Thyroid gland (tissue), 4 donors: ENCODE measurements at places on chromosomes 2 and 18.

GRCh38 chr18:22856870-22857269, 76.3 kb upstream of the RBBP8 start:
- peak; percentile 8 for DNase-seq

- DNase-seq, result no peak
These were observed 2.8 kb upstream of the PPP4R3B start for GRCh38 chr2:55620123-55620779.

- no peak for DNase-seq
These were observed 21.6 kb upstream of the OTX1 start for GRCh38 chr2:63029058-63029457.

DNA sequence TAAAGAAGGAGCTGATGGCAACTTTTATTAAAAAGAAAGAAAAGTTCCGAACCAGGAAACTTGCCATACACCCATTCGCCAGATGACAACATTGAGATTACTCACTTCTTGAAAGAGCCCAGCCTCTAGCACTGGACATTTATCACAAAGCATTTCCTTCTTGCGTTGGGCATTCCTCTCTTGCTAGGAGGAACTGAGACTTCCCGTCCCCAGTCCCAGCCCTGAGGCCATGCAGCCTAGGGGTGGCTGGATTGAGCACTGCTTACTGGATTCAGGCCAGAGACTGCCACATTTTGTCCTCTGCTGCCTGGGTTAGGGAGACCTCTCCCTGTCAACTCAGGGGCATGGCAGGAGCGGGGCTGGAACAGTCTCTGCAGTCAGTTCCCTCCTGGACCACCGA, 80.1 kb downstream of the SDC1 start:
- DNase-seq, result no peak

DNA sequence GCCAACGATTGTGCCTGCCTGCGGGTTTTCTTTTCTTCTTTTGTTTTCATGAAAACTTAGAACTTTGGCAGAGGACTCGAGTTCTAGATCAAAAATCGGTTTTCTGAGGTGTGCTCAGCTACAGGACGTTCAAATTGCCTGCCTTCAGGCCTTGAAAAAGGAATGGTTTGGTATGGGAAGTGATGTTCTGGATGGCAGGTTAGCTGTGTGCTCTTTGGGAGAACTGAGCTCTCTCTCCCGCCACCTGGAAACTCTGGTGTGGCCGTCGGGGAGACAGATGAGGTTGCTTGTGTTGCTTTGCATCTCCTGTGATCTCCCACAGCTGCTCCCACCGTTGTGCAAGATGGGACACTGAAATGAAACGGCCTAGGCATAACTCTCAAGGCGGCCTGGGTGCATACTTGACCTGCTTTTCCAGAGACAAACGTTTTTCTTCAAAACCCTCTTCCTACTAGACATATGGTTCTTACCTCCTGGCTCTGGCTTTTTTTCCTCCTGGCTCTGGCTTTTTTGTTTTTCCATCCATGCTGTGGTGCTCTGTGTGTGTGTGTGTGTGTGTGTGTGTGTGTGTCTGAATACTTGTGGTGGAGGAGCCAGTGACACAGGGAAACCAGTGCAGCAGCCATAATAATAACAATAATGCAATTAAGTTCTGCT, 2.0 kb downstream of the FMNL2 start:
- peak; percentile 56 for DNase-seq

GRCh38 chr2:28339516-28340175, 53.0 kb upstream of the FOSL2 start:
- DNase-seq, result no peak

DNA sequence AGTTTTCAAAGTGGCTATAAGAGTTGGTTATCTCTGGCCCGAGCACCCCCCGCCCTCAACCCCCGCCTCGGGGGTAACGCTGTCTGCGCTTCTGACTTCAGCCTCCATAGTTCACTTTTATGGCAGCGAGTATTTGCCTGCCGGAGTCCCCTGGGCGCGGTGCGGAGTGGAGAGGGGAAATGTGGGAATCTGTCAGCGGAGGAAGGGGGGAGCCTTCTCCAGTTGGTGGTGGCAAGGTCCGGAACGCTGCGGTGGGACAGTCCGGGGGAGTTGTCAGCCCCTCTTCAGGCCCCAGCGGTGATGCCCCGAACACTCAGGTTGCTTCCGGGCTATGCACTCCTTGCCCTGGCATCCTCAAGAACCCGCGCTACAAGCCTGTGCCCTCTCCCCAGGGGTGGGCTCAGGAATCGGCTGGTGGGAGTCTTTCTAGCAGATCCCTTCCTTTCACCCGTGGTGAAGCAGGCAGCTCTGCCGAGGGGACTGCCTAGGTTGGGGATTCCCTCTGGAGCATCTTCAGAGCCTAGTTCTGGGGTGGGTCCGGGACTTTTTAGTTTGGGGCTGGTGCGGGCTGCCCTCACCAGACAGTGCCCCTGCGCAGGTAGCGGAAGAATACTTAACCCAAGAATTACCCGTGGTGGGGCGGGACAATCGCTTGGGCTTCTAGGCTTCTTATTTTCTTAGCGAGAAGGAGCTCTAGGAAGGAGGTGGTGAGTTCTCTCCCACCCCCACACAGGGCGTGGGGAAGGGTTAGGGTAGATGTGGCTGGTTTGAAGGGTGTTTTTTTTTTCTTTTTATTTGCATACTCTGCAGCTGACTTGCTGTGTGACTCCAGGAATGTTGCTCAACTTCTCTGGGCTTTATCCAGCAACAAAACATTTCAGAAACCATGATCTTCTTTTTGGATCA, 1.6 kb downstream of the ATOH8 start:
- DNase-seq, result peak; percentile 58

- peak; percentile 38 for DNase-seq
These were observed 6.5 kb downstream of the SPR start for GRCh38 chr2:72893594-72894319.

- no peak for DNase-seq
These were observed 5.9 kb downstream of the ZNF532 start for GRCh38 chr18:58870621-58871020.

DNA sequence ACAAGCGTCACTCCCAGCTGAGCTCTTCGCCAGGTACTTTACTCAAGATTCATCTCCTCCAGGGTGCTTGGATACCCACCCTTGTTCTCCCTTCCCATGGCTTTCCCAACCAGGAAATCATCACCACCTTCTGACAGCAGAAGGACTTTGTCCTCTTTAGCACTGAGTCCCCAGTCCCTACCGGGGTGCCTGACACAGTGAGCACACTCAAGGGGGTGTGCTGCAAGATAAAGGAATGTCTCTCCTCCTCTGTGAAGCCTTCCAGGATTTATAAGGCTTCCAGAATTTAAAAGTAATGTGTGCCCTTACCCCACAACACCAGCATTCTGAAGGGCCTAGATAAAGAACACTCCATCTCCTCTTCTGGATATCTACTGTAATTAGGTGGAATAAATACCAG, 39.6 kb downstream of the ACVR1 start:
- DNase-seq, result no peak

DNA sequence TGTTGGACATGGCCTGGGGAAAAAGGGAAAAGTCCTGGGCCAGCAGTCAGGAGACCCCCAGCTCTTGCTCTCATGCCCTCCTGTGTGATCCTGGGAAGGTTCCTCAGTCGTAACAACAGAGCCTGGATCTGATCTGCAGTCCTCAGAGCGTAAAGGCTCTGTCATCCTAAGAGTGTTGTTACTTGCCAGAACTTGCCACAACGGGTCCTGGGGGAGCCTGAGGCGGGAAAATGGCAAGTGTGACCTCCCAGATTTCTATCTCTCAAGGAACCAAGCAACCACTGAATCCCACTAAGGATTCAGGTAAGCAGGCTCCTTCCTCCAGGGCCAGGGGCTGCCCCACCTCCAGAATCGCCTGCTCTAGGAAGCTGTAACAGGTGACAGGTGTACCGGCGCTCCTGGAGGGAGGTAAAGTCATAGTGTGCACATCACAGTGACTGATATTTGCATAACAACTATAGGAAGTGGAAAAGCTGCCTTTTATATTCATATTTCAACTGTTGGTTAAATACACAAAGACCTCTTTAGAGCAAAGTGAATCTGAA, 18.4 kb downstream of the HS1BP3 start:
- no peak for DNase-seq

DNA sequence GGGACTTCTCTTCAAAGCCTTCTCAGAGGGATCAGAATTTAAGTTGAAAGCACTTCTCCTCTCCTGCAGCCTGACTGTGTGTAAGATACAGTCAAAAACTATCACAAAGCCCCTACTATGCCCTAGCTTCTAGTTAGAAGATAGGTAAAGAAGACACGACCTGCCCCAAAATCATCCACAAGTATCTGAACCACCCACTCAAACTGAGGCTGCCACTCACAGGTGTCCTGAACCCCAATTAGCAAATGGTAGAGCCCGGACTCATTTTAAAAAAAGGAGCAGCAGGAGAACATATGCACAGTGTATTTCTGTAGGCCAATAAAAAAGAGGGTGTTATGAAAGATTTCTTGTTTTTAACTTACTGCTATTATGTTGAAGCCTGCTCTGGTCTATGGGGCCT, 74.4 kb downstream of the ANKRD44 start:
- DNase-seq, result no peak

DNA sequence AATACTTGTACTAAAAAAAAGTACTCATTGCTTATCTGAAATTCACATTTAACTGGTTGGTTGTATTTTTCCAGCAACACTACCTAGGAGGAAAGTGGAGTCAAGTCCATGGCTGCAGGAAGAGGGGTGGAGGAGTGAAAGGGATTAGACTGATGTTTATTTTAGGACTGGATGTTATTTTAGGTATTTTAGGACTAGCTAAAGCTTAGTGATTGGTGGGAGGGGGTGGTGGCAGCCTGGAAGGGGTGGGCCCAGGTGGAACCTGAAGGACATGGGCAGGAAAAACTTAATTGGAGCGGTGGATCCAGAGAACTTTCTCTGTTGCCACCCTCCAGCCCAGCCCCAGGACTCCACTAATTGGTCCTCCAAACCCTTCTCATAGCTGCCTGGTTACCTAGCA, 3.9 kb upstream of the TMBIM1 start:
- peak; percentile 73 for DNase-seq

DNA sequence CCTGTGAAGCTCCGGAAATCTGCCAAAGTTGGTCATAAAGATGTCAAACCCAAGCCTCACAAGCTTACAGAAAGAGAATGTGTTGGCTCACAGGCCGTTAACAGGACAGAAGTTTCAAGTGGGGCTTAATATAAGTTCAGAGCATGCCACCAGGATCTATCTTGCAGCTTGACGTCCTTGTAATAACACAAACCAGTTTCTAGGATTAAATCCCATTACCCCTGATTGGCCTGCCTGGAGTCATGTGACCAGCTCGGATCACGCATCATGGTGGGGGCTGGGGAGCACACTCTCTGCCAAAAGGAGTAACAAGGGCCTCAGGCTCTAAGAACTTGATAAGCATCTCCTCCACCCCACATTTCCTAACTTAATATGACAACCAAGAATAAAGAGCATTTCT, 38.9 kb upstream of the SCG2 start:
- DNase-seq, result no peak

DNA sequence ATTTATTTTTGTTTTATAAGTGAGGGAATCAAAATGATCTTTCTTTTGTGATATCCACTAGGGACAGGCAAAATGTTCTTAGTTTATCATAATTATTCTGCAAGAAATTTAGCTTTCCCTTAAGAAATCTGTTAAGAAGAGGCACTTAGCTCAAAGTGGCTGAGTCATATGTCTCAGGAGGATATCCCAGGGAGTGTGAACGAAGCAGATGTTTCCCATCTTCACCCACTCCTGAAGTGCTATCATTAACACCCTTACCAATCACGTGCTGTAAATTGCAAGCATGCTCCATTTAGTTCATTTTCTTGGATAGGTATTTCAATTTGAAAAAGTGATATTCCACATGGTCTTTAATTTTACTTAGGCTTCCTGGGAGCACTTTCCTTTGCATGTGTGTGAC, 774.3 kb upstream of the TMEFF2 start:
- no peak for DNase-seq

DNA sequence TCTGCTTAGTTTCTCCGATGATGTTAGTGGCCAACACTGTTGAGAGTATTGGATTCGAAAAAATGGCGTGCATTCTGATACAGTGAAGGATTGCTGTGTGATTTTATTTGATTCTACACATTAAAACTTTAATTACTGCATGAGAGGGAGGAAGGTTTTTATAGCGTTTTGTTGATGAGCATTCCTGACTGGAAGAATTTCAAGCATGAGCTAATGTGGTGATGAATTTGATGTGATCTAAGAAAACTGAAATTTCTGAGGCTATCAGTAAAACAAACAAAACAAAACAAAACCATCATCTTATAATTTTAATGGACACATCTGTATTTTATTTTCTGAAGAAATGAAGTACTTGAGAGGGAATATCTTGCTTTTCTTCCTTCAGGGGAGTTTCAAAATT, 59.6 kb downstream of the ITGB6 start:
- DNase-seq, result no peak

DNA sequence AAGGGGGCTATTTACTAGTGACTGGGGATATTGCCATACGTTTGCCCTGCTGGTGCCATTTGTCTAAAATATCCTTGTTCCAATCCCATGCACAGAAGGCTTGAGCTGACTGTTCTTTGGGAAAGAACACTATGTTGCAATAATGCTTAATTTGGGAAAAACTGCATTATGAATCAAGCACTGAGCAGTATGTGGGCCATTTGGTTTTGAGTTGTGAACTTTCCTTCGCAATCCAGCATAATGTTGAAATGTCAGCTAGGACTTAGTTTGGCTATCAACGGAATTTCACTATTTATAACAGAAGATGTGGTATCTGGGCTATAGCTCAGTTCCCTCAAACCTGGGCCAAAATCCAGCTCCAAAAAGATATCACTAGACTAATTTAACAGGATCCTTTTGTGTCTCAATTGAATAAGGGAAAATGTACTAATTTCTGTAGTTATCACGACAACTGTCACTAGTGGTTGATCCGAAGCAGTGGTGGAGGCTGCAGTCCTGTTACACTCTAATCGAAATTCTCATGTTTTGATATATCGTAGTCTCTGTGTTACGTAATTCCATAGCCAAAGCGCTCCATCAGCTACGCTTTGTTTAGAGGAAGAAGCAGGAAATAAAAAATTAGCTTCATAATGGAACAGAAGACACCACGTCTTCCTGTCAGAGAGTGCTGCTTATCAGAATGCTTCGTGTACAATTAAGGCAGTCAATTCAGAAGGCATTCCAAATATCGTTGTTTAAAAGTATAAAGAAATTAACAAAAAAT, 686.8 kb upstream of the SALL3 start:
- DNase-seq, result no peak

GRCh38 chr2:63898839-63899238, 57.1 kb downstream of the UGP2 start:
- DNase-seq, result no peak

- DNase-seq, result no peak
These were observed 669.1 kb downstream of the SATB2 start for GRCh38 chr2:198788676-198789075.

DNA sequence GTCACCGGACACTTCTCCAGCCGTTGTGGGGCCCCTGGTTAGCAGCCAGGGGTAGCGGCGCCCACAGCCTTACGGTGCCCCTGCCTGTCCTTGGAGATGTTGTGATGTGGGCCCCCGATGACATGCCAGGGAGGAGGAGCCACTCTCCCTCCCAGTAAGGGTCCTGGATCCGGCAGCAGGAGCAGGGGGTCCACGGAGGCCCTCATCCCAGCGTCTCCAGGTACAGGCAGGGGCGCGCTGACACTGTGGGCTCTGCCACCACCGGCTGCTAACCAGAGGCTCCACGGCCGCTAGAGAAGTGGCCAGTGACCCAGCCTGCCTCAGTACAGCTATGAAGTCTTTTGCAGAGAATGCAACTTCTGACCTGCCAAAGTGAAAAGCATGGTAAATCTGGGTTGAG, 121.2 kb downstream of the SPP2 start:
- DNase-seq, result no peak

- DNase-seq, result no peak
These were observed 1.5 kb downstream of the IL36B start for GRCh38 chr2:113050921-113051895.

- DNase-seq, result no peak
These were observed 171.5 kb downstream of the EVA1A start for GRCh38 chr2:75389271-75389670.
